ENCODE measurements at places on chromosomes 6 and 20.

DNA sequence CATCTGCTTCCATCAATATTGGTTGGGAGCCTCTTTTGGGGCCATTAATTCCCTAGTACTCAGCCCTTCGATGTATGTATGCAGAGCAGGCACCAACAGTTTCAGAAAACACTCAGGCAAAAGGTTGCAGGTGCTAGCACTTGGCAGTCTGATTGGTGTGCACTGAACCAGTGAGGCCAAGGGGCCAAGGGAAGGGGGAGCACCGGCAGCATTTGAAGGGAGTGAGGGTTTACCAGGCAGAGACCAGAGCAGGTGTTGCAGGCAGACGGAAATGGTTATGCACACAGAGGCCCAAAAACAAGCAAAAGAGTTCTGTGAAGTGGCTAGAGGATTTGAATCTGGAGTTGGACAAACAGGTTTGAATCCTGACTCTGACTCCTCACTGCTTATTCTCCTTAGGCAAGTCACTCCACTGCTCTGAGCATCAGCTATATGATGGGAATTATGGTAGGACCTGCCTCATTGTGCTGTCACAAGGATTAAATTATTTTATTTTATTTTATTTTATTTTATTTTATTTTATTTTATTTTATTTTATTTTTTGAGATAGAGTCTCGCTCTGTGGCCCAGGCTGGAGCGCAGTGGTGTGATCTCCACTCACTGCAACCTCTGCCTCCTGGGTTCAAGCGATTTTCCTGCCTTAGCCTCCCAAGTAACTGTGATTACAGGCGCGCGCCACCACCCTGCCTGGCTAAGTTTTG is 58.1 kb upstream of the SHLD1 start:
- no peak for DNase-seq

DNA sequence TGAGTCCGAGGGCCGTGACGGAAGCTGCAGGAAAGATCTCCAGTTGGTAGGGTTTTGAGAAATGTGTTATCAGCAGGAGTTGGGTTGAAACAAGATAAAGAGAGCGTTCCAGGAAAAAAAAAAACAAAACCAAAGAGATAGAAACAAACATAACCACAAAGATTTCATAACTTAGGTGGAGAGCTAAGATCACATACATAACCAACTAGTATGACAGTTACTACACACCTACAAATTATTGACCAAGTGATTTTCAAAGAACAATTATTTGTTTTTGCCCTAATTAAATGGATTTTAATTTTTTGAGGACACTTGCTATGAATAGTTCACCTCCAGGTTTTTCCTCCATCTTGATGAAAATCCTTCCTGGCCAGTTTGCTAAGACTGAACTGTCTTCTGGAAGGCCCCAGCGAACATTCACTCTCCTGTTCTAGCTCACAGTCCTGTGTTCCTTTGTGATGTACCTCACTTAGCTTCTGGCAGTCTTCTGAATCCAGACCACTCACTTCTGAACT is 69.4 kb downstream of the SNX9 start:
- DNase-seq: no peak

DNA sequence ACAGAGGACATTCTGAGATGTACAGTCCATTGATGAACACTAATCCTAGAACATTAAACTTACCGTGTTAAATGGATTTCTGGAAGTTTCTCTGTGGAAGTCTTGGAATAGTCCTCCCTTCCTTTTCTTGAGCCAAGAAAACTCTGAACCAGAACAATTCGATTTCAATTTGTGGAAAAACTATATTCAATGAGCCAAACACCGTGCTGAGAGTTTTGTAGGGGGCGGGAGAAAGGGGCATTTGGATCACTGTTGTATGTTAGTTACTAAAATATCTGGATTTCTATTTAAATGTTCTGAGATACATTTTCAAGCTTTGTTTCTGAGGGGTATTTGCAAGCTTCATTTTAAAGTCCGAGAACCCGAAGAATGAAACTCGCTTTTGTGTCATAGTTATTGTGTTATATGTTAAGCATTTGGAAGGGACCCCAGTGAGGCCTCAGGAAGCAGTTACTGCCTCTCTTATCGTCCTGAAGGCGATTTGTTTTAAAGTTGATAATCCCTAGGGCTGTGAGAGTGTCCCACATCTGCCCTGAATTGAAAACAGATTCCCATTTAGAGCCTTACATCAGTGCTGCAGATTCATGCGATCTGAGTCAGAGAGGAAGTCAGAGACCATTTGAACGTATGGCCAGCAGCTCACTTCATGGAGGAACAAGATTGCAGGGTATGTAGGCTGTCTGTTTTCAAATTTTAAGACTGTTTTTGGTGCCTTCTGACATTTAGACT is 70.8 kb upstream of the SASH1 start:
- no peak for DNase-seq

DNA sequence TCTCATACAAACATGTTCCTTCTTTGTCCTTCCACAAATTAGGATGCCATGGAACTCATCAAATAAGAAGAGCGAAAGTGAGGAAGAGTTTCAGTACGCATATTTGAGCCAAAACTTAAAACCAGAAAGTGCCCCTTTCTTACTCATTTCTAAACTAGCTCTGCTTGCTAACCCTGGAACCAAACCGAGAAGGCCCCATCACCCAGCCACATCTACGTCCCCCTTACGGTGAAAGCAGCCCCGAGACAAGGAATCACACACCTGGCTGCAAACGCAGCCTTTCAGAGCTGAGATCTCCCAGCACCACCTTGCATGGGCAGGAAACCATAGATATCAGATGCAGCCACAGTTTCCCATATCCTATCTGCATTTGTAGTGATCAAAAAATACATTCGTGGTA is 28.5 kb downstream of the TRERF1 start:
- DNase-seq: no peak

DNA sequence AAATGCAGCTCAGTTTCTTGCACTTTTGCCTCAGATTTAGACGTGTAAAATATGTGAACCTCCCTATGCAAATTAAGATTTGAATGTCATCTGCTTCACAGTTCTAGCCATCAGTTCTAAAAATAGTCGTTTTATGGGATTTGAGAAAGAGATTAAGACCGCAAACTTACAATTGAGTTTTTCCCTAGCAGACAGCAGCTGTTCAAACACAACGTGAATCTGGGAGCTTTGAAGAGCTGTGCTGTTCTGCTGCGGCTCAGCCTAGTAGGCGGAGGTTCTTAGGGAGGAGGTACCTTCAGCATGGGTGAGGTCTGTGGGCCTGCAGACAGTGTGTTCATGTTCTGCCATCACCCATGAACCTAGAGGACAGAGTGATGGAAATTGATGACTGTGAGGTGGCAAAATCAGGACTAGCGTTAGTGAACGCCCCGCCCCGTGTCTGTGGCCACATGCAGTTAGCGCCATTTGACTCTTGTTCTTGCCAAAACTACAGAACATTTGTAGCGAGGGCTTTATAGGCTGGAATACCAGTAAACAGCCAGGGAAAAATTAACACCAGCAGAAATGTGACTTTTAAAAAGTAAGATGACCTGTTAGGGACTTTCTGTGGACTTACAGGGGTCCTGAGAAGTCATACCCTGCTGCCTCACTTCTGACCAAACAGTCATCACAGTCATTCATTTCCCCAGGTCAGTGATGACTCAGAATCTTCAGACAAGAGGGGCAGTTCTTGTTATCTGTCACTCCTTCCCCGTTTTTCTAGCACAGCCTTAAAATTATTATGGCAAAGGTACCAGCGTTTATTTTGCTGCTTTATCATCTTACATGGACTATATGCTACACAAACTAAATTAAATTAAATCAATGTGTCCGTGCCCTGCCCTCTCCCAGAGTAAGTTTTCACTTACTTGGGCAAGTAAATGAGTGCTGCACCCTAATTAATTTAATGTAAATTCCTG is 84.3 kb upstream of the TMEM181 start:
- no peak for DNase-seq

GRCh38 chr6:106474466-106474865 is 113.9 kb downstream of the CRYBG1 start:
- DNase-seq: no peak

GRCh38 chr20:38934530-38934929 is 8.3 kb downstream of the FAM83D start:
- DNase-seq: no peak

DNA sequence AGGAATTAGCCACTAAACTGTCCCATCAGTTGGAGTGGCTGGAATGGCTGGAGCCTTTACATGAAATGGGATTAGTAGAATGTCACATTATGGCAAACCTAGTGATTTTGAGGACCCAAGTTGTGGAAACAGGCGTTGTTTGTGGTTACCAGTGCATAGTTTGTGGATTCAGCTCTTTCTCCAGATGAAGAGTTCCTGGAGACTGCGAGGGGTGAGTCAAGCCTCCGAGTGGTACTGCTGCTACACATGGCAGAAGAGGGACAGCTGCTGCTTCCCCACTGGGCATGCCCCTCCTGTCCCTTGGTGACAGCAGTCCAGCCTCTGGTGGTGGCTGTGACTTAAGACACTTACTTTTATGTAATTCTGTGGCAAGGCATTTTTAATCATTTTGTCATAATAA is 94.2 kb upstream of the SCP2D1 start:
- DNase-seq: no peak

DNA sequence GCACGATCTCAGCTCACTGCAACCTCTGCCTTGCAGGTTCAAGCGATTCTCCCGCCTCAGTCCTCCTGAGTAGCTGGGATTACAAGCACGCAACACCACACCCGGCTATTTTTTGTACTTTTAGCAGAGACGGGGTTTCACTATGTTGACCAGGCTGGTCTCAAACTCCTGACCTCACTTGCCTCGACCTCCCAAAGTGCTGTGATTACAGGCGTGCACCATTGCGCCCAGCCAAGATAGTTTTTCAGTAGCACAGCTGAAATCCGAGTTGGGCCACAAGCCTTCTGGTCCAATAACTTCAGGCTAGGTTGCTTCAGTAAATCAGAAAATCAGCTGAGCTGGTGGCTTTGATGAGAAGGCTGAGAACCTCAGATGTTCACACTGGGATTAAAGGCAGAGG is 65.7 kb downstream of the TRAM2 start:
- DNase-seq: no peak

DNA sequence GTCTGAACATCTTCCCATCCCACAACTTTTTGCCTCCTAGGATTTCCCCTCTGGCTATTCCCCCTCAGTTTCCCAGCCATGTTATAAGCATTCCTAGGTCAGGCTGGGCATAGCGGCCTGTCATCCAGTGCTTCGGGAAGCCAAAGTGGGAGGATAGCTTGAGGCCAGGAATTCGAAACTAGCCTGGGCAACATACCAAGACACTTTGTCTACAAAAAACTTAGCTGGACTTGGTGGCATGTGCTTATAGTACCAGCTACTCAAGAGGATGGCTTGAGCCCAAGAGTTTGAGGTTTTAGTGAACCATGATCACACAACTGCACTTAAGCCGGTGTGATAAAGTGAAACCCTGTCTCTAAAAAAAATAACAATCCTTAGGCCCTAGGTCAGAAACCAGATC is 447.4 kb downstream of the KIF16B start:
- no peak for DNase-seq

- no peak for DNase-seq
These were observed 130.5 kb downstream of the MRPL14 start for GRCh38 chr6:43996618-43997344.

- DNase-seq: no peak
These were observed 596.7 kb downstream of the EPM2A start for GRCh38 chr6:145138469-145139139.

DNA sequence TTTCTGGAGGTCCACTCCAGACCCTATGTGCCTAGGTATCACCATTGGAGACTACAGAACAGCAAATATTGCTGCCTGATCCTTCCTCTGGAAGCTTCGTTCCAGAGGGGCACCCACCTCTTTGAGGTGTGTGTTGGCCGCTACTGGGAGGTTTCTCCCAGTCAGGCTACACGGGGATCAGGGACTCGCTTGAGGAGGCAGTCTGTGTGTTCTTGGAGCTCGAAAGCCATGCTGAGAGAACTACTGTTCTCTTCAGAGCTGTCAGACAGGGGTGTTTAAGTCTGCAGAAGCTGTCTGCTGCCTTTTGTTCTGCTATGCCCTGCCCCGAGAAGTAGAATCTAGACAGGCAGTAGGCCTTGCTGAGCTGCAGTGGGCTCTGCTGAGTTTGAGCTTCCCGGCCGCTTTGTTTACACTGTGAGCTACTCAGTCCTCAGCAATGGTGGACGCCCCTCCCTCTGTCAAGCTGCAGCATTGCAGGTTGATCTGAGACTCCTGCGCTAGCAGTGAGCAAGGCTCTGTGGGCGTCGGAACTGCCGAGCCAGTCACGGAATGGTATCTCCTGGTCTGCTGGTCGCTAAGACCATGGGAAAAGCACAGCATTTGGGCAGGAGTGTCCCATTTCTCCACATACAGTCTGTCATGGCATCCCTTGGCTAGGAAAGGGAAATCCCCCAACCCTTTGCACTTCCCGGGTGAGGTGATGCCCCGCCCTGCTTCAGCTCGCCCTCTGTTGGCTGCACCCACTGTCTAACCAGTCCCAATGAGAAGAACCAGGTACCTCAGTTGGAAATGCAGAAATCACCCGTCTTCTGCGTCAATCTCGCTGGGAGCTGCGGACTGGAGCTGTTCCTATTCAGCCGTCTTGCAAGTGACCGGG is 32.5 kb upstream of the ASCC3 start:
- no peak for DNase-seq

- no peak for DNase-seq
These were observed 3.0 kb upstream of the GSTA5 start for GRCh38 chr6:52843605-52844004.

DNA sequence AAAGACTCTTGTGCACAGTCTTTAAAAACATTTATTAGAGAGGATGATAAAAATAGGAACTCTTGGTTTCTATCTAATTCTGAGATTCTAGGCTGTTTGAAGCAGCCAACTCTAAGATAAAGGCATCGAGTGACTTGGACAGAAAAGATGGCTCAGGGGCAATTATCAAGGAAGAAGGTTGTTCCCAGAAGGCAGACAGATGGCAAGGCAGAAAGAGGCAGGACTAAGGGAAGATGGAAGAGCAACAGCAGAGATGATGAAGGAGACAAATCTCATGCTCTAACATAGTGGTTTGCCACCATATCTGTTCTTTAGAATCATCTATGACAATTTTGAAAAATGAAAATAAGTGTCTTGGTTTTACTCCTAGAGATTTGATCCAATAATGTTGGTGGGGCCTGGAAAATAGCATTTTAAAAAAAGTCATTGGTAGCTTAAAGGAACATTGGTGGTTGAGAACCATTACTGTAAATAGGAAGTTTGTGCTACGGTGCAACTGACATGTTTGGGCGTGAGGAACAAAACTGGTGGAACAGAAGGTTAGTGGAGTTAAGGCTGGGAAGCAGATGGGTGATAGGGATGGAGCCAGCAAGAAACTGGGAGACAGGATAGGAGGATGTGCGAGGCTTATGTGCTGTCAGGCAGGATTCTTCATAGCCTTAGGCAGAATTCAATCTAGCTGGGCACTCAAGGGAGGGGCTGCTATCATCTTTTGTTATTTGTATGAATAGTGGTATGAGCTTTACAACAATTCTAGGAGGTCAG is 751.1 kb downstream of the DHX35 start:
- DNase-seq: no peak

- DNase-seq: no peak
These were observed 623.3 kb downstream of the CD109 start for GRCh38 chr6:74319292-74319691.

DNA sequence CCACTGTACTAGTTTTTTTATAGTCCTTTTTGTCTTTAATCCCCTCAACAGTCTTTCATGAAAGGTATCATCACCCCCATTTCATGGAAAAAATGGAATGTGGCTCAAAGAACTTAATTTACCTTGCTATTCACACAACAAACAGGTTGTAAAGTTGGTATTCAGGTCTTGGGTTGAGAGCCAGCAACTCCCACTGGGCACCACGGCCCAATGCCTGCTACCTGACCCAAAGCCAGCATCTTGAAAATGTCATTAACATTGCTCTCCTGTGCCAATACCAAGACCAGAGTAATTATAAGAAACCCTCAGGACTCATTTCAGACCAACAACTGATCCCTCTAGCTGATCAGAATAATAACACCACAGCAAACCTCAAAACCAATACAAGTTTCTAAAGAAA is 75.7 kb downstream of the METTL24 start:
- DNase-seq: no peak

GRCh38 chr20:47377122-47377722 is 20.7 kb upstream of the ZMYND8 start:
- DNase-seq: no peak

Data from CD4-positive, alpha-beta T cell (primary cell).